Fibroblast of lung (primary cell): ENCODE measurements at places on chromosomes 5 and 9.

- DNase-seq, result peak; percentile 65
Measured at GRCh38 chr5:2129568-2130272, 247.0 kb upstream of the IRX4 start.

DNA sequence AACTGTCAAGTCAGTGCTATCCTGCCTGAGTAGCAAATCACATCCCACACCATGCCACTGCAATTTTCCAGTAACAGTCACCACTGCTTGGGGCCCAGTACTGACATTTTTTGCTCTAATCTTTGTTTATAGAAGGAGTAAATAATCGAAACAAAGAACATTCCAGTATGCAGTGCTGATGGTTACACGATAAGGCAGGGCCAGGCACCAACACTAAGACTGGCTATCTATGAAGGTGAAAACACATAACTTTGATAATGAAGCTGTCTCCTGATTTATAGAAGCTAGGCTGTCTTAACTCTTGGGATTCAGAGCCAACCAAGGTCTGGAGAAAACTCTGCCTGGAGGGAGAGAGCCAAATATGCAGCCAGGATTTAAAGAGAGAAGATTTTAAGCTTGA lies 365.3 kb downstream of the BNC2 start:
- DNase-seq, result peak; percentile 67

DNA sequence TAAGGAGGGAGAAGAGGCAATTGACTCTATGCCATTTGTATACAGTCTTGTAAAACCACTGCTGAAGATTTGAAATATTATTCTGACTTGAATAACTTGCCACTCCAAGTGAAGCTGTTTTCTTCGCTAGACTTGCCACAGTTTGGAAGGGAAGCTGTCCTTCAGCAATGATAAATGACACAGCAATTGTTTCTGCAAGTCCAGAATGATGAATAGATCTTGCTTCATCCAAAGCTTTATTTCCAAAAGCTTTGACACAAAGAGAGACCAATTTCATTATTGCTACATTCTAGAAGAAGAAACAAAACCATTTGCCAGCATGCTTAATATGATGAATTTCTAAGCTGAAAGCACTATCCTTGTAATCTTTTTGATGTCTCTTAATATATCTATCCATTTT lies 73.7 kb downstream of the ZNF366 start:
- peak; percentile 52 for DNase-seq

GRCh38 chr9:92952906-92953610 lies 5.7 kb downstream of the FGD3 start:
- no peak for DNase-seq

- peak; percentile 44 for DNase-seq
Measured at GRCh38 chr9:113632776-113633590, 169.5 kb downstream of the RGS3 start.

GRCh38 chr9:93463638-93464248 lies 10.4 kb upstream of the FAM120AOS start:
- DNase-seq, result no peak

- DNase-seq, result no peak
Measured at GRCh38 chr5:136769093-136769492, 403.7 kb upstream of the TRPC7 start.

- no peak for DNase-seq
Measured at GRCh38 chr5:6452622-6453504, 4.2 kb downstream of the UBE2QL1 start.

DNA sequence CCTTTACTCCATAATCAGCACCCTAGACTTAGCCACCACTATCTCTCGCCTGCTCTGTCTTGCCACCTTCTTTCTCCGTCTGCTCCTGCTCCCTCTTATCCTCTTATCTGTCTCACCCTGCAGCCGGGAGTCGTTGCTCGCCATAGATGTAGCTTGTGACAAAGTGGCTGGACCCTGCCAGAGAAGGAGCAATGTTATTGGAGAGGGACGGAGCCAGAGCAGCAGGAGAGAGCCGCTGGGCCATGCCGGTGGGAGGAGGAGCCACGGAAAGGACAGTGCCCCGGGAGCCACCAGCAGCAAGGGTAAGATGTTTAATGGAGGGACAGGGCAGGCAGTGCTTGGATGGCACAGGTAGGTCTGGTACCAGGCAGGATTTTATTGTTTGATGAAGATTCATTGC lies 137.3 kb downstream of the SEC61B start:
- no peak for DNase-seq

- no peak for DNase-seq
Measured at GRCh38 chr5:107363768-107364167, 307.0 kb downstream of the EFNA5 start.

DNA sequence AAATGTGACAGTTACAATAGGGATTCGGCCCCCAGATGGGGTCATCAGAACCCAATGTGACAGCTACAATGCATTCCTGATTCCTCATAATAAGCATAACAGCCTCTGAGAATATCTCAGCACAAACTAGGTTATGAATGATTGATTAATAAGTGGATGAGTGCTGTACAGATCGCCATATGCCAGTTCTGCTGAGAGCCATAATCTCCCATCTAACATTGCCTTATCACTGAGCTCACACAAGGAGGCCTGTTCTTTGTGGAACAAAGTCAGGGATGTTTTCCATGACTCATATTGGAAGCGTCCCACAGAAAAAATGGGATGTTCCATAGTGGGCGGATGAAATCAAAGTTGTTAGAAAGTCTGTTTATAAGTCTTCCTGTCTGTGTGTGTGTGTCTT lies 89.6 kb downstream of the KIF4B start:
- DNase-seq, result peak; percentile 40

DNA sequence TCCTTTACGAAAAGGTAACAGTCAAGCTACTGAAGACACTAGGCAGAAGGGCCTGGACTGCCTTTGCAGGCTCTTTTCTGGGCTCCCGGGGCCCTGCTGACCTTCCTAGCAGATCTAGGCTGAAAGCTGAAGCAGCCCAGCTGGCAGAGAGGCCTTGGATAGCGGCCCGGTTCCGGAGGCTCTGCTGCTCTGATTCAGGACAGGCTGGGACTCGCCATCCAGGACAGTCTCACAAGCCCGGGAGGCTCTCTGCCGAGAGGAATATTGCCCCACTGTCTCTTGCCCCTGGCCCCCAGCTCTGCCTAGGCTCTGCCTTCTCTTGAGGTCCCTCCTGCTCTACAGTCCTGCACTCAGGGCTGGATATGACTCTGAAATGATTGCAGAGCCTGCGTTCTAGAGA lies 67.8 kb downstream of the PSD2 start:
- DNase-seq, result peak; percentile 40

GRCh38 chr5:86971034-86971571 lies 296.6 kb upstream of the RASA1 start:
- peak; percentile 48 for DNase-seq

DNA sequence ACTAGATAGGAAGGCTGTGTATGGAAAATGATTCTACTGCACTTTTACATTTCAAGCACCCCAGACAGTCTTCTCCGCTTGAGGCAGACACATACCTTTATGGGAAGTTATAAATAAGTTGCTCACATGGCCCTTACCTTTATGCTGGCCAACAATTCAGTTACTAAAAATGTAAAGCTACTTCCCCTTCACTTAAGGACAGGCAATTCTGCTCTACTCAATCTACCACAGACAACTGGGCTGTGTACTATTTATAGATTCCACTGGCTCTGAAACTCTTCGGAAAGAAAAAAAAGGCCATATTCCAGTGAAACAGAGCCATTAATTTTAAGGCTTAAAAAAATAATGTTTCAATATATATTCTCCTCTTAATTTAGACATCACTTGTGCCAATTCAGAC lies 59.4 kb downstream of the ELAVL2 start:
- no peak for DNase-seq

GRCh38 chr5:143801252-143801939 lies 10.6 kb upstream of the HMHB1 start:
- DNase-seq, result no peak

GRCh38 chr5:112637343-112637742 lies 100.3 kb upstream of the APC start:
- DNase-seq, result no peak

- DNase-seq, result no peak
Measured at GRCh38 chr5:142421228-142421617, 96.4 kb upstream of the SPRY4 start.

DNA sequence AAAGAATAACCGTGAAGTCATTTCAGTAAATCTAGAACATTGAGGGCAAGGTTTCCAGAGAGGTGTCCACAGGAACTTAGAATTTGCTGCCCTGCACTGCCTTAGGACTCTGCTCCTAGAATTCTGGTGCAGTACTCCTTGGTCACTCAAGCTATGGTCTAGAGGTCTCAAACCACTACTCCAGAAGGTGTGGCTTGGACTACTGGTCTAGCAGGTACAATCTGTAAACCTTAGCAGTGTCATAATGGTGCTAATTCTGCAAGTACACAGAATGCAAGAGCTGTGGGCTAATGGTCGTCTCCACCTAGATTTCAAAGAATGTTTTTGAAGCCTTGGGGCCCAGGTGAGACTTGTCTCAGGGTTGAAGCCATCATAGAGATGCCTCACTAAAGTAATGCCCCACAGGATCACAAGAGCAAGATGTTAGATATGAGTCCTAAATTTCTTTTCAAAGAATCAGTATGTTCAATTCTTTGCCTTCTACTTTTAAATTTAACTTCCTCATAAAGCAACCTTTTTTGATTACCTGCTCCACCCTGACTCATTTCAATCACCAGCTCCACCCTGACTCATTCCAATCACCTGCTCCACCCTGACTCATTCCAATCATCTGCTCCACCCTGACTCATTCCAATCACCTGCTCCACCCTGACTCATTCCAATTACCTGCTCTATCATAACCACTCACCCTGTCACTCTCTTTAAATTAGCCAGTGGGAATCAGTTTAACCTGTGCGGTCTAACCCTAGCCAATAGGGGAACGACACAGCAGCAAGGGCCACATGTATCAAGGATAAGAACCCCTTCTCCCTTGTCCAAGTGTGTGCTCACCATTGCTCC lies 1111.8 kb upstream of the ACO1 start:
- no peak for DNase-seq

DNA sequence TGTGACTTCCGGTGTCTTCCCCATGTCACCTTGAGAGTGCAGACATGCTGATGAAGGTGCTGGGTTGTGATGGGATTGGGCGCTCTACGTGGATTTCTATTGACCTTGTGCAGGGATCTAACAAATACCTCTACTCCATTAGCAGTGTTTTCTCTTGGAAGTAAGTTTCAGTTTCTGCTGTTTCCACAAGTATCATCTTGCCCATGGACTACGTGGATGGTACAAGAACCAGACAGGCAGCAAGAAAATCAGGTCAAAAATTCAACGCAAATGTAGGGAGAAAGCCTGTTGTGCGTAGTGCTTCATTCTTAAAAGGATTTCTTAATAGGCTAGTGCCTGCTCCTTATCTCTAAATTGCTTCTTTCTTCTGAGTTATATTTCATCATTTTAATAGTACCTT lies 60.8 kb downstream of the AOPEP start:
- DNase-seq, result no peak

GRCh38 chr9:22244139-22245011 lies 202.2 kb upstream of the DMRTA1 start:
- peak; percentile 69 for DNase-seq

DNA sequence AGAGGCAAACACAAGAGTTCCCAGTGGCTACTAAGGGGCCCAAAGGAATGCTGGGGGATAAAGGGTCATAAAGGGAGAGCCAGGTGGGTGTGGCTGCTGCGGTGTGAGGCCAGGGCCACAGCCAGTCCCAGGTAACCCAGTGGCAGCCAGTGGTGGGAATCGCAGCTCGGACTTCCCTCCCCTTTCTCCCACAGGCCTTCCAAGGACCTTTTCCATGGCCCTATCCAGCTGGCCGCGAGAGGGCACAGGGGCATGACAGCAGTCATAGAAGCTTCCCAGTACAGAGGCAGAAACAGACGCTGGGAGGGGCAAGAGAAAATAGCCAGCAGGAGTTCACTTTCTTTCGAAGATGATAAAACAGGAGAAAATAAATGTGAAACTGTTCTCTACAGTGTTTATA lies 257.6 kb downstream of the SEMA5A start:
- no peak for DNase-seq

GRCh38 chr9:33921967-33922895 lies 105.3 kb downstream of the UBE2R2 start:
- DNase-seq, result peak; percentile 31

DNA sequence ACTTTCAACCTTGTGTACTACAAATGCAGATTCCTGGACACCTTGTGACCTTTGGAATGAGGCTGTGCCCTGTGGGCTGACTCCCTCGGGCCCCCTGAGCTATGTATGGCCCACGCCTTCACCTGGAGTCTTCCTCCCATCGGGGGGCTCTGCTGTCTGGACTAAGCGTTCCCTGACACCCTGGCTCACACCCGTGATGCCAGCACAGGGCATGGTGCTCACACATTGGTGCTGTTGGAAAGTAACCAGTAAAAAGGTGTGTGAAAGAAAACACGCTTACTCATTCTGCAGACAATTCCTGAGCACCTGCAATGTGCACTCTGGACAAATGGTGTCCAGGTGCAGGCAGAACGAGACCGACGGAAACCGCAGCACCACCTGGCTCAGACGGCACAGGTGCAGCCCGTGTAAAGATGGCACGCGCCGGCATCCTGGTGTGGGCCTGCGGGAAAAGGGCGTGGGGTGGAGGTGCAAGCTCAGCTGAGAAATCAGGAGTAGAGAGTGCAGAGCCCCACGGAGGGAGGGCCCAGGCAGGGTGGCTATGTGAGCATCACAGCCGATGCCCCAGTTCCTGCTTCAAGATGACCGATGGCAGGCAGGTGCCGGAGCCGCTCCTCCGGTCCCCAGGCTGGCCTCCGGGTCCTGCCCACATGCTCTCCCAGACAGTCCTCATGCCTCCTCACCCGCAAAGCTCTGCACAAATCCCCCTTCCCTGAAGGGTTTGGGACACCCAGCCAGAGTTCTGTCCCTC lies 11.0 kb downstream of the LPCAT1 start:
- no peak for DNase-seq

DNA sequence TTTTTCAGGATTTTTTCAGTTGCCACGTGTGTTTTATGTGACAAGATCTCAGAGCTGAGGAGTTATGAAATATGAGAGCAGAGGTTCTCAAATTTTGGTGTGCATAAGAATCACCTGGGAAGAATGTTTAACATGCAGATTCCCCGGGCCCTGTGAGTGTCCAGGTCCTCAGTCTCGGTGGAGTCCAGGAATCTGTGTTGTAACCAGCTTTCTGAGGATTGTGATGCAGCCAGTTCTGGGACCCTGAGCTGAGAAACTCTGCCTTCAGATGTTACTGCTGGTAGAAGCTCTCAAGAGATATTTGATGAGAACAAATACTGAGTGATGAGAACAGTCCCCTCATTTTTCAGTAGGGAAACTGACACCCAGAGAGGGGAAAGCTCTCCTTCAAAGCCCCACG lies 102.8 kb upstream of the SAP30L start:
- no peak for DNase-seq

- no peak for DNase-seq
Measured at GRCh38 chr9:122822056-122822455, 6.3 kb downstream of the PDCL start.

GRCh38 chr9:91392435-91392834 lies 30.7 kb upstream of the AUH start:
- no peak for DNase-seq

GRCh38 chr5:155485386-155485785 lies 471.8 kb downstream of the KIF4B start:
- DNase-seq, result no peak

- DNase-seq, result no peak
Measured at GRCh38 chr5:3642231-3642630, 46.6 kb downstream of the IRX1 start.
